Right renal cortex interstitium (tissue), 3 donors: ENCODE measurements at places on chromosomes 16 and 17. TPM values are rescaled to one million over a fixed set of nuclear protein-coding genes. Genes with fewer than 3 reads are reported as not detected.

- no peak for DNase-seq
Observed at GRCh38 chr17:43740541-43740940, 18.1 kb downstream of the SOST start.

DNA sequence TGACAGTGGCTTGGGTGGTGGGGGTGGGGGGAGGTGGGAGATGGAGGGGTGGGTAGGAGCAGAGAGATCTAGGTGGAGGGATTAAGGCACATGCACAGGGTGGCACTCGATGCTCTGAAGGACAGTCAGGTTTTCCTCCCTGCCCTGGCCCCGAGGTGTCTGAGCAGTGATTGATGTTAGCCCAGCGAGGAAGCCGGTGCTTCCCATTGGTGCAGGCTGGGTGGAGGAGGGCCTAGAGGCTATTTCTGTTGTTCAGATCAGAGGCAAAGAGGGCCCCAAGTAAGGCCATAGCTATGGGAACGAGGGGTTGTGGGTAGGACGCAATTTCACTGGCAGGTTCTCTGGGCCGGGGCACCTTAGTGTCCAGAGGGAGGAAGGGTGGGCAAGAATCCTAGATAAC lies 23.1 kb downstream of the CACNA1G start:
- no peak for DNase-seq

- DNase-seq, result no peak
Observed at GRCh38 chr16:14487579-14487978, 142.5 kb downstream of the PARN start.

GRCh38 chr17:42055027-42055426 lies 4.6 kb upstream of the C17orf113 start:
- DNase-seq, result no peak

Gene XAF1
- 8.8 TPM for polyA plus RNA-seq
